Fibroblast of the aortic adventitia (primary cell): ENCODE measurements at places on chromosomes 4 and X. TPM values are rescaled to one million over a fixed set of nuclear protein-coding genes. Genes with fewer than 3 reads are reported as not detected.

DNA sequence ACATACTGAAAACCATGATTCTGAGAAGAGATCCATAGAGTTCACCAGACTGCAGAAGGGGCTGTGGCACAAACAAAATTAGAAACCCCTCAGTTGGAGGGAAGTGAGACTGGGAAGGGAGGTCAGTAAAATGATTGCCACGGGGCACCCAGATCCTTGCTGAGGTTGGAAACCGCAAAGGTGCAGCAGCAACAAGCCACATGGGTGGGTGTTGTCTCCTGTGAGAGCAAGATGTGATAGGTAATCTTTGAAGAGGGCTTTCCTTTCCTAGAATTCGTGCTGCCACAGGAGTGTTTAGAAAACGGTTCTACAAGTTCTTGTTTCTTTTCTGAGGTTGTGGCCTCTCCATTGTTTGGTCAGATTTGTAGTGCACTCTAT, 85.5 kb downstream of the NFKB1 start:
- no peak for DNase-seq

- no peak for DNase-seq
Measured at GRCh38 chr4:153434190-153434589, 32.0 kb upstream of the TMEM131L start.

- DNase-seq, result no peak
Measured at GRCh38 chr4:46979283-46979682, 14.1 kb downstream of the GABRA4 start.

HTATSF1 gene
- 37.5 and 99.5 TPM in 2 replicates for total RNA-seq

MGAT4D gene
- total RNA-seq, result not detected in 2 replicates

- no peak for DNase-seq
Measured at GRCh38 chr4:41285864-41286235, 29.1 kb downstream of the UCHL1 start.

DNA sequence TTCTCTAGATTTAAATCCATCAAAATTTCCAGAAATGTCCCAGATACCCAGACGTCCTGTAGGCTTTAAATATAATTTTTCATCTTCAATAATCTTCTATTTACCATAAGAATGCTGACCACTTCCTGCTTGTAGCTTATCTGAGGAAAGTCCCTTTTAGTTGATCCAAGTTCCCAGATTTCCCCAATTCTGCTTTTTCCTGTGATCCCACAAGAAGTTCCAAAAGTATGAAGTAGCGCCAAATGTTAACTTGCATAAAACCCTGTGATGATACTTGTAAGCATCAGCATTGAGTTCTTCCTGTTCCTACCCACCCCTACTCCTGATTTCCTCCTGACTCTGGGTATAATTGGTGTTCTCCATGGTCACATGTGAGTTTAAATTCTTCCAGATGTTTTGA, 10.6 kb upstream of the TLR8 start:
- DNase-seq, result peak; percentile 46

DNA sequence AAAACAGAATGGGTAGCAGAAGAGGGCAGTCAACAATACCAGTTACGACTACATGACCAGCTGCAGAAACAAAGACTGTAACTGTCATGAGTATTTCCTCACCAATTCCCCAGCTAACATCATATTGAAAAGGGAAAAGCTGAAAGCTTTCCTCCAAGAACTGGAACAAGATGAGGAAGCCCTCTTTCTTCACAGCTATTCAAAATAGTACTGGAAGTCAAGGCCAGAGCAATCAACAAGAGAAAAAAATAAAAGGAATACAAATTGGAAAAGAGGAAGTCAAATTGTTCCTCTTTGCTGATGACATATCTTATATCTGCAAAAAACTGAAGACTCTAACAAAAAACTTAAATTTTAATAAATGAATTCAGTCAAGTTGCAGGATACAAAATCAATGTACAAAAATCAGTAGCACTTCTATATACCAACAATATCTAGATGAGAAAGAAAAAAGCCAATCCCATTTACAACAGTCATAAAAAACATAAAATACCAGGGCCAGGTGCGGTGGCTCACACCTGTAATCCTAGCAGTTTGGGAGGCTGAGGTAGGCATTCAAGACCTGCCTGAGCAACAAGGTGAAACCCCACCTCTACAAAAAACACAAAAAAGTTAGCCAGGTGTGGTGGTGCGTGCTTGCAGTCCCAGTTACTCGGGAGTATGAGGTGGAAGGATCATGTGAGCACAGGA, 125.4 kb downstream of the ATP8A1 start:
- DNase-seq, result no peak

GRCh38 chrX:34956916-34957315, 14.3 kb downstream of the FAM47B start:
- DNase-seq, result peak; percentile 52

DNA sequence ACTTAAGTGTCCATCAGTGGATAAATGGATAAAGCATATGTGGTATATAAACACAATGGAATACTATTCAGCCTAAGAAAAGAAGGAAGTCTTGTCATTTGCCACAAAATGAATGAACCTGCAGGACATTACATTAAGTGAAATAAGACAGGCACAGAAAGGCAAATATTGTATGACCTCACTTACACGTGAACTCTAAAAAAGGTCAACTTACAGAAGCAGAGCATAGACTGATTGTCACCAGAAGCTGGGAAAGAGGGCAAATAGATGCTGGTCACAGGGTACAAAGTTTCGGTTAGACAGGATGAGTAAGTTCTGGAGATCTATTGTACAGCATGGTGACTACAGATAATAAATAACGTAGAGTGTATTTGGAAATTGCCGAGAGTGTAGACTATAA, 247.7 kb downstream of the RAB28 start:
- no peak for DNase-seq

DNA sequence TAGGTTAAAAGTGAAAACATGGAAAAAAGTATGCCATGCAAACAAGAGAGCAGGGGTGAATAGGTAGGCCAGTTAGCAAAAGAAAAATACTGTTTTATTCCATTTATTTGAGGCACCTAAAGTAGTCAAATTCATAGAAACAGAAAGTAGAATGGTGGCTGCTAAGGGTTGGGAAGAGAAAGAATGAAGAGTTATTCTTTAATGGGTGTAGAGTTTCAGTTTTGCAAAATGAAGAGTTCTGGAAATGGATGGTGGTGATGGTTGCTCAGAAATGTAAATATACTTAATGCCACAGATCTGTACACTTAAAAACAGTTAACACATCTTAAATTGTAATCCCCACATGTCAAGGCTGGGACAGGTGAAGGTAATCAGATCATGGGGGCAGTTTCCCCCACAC, 29.7 kb downstream of the PARM1 start:
- no peak for DNase-seq

- no peak for DNase-seq
Measured at GRCh38 chr4:41067369-41067768, 147.0 kb downstream of the APBB2 start.

DNA sequence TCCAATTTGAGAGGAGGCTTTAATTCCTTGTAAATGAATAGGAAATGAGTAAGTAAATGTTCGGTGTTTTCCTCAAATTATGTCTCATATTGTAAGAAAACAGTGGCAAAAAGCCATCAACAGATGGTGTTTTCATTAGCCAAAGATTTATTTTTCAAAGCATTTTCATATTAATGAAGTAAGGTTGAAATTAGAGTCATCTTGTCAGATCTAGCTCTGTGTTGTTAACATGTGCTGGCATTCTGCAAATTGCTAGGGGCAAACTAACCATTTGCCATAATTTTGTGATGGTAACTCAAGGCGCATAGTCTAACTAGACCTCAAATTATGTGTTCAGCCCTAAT, 24.7 kb downstream of the MID2 start:
- no peak for DNase-seq

GRCh38 chr4:53863158-53863557, 201.2 kb downstream of the CHIC2 start:
- DNase-seq, result peak; percentile 92

DNA sequence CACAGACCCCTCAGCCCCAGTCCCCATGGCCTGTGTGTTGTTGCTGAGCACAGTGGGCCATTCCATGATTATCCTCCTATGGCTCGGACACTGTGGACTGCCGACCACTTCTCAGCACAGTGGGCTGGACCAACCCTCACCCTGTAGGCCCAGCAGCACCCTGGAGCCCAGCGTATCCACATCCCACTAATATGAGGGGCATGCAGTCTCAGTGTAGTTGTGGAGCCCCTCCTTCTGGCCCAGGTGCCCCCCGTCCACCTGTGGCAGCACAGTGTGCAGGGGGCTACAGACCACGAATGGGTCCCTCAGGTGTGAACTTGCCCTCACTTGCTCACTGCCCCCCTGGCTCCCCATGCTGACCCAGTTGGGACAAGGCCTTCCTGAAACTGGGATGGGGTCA, 7.9 kb downstream of the SPON2 start:
- no peak for DNase-seq

GRCh38 chr4:100062921-100063320, 112.8 kb upstream of the H2AZ1 start:
- no peak for DNase-seq

NEIL3 gene
- total RNA-seq, result 3.7 and 20.8 TPM in 2 replicates

DNA sequence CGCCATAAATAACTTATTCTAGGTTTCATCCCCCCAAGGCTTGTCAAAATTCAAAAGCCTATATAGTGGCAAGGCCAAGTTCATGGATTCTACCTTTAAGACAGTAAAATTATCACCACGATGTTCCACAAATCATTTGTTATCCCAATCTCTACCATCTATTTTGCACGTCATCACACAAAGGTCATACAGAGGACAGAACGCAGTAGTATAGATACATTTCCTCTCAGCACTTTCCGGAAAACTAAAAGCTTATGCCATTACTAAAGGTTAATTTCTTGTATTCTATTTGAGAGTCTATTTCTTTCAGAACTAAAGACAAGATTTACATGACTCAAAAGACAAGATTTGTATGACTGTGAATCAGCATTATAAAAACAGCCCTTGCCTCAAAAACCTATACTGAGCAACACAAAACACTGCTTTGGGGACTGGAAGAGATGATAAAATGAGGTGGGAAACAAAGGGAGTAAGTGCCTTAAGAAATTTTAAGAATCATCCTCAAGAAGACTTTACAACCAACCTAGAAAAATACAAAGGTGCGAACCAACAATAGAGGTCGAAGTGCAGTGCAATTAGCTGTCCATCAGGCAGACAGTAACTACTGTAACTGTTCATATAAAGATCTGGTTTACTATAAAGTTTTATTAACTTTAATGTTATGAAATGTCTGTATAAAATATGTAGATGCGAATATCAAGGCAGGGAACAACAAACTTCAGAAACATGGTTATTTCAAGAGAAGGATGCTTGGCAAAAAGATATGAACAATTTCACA, 7.6 kb downstream of the UBE2D3 start:
- no peak for DNase-seq

DNA sequence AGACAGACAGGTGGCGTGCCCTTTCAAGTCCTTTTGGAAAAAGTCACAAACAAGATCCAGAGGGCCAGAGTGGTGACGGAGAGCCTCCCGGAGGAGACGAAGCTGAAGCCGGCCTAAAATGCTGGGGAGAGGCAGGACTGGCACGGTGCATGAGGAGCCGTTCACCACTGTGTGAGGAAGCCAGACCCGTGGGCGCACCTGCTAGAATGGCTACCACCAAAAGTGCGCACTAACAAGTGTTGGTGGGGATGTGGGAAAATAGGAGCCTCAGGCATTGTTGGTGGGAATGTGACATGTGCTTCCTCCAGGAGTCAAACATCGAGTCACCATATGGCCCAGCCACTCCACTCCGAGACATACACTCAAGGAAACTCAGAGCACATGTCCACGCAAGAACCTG, 67.4 kb upstream of the HELT start:
- DNase-seq, result no peak

DNA sequence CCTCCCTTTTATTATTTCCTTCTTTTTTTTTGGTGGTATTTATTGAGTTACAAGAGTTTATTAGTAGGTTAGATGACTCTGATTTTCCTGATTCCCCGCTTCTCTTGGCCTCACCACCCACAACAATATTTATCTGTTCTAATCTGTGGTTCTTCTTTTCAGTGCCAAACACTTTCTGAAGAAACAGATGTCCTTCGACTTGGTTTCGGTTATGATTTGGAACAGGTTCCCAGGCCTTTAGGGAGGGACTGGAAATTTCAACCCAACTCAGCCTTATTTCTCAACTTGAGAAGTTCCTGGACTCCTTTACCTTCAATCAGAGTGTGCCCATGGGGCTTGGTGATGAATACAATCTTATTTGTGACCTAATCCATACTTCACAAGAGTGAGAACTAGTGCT, 108.1 kb downstream of the UCHL1 start:
- DNase-seq, result peak; percentile 30

DNA sequence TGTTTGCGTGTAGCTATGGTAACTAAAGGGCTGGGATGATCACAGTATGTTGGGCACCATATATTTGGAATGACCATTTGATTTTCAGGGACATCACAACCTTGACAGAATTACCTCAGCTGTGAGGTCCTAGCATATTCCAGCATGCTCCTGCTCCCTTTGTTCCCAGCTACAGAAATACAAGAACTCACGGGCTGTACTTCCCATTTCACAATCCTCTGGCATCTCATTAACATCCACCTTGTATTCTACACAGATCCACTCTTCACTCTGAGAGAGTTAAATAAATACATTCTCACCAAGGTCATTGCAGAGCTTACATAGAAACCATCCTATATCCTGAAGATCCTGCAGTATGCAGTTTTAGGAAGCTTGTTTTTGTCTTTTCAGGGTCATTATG, 169.7 kb downstream of the FRMPD4 start:
- no peak for DNase-seq

- no peak for DNase-seq
Measured at GRCh38 chr4:45062935-45063545, 336.7 kb upstream of the GNPDA2 start.

DNA sequence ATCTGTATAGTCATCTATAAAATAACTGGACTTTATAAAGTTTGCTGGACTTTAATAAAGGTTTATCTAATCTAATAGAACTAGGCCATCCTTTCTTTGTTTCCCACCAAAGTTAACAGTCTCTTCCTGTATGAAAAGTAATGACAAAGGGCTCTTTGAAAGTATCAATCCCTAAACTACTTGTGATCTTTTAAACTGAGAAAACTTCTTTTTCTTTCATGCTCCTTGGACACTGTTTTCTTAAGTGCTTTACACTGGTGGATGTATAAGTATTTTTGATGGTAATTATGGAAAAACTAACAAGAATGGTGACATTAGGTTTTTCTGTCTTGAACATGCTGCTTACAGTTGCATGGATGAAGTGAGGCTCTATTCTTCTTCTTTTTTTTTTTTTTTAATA, 2.4 kb upstream of the ZFX start:
- DNase-seq, result no peak

GATB gene
- total RNA-seq, result 17.2 and 18.3 TPM in 2 replicates

GRCh38 chr4:68267433-68267944, 22.0 kb upstream of the TMPRSS11B start:
- peak; percentile 61 for DNase-seq

MORC4 gene
- 38.4 and 42.4 TPM in 2 replicates for total RNA-seq

- peak; percentile 84 for DNase-seq
Measured at GRCh38 chr4:41256740-41257256, at the start of gene UCHL1. TSS of gene UCHL1 (plus strand) at chr4:41256928. CDS start at chr4:41256977, 49 bp downstream.

DNA sequence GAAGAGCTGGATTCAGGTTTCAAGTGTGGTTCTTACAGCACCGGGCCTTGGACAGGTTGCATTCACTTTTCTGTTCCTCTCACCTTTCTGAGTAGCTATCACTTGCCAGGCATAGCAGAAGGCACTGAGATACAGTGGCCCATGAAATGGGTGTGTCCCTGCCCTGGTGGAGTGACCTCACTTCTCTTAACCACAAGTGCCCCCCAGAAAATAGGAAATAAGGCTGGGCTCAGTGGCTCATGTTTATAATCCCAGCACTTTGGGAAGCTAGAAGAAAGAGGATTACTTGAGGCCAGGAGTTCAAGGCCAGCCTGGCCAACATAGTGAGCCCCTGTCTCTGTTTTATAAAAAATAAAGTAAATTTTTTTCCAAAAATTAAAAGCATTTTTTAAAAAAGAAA, 101.7 kb upstream of the KIT start:
- DNase-seq, result no peak
